Right ventricle myocardium superior (tissue), 1 donor: ENCODE measurements at places on chromosomes 12 and 14.
A peak's percentile ranks its signal among the peaks of the same experiment; 100 is the strongest.

- DNase-seq = no peak
These were observed 372.2 kb downstream of the RAD51B start for GRCh38 chr14:68191567-68192321.

GRCh38 chr12:124390442-124391097, 95.7 kb downstream of the RFLNA start:
- DNase-seq = peak; percentile 77

DNA sequence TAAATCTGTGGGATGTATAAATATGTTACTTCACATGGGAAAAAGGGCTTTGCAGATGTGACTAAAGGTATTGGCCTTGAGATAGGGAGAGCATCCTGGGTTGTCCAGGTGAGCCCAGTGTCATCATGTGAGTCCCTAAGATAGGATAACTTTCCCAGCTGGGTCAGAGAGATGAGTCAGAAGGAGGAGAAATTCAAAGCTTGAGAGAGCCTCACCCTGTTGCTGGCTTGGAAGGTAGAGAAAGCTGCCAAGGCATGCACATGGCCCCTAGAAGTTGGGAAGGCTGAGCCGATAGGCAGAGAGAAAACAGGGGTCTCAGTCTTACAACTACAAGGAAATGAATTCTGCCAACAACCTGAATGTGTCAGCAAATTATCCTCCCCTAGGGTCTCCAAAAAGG, 213.0 kb downstream of the ADGRD1 start:
- DNase-seq = no peak

DNA sequence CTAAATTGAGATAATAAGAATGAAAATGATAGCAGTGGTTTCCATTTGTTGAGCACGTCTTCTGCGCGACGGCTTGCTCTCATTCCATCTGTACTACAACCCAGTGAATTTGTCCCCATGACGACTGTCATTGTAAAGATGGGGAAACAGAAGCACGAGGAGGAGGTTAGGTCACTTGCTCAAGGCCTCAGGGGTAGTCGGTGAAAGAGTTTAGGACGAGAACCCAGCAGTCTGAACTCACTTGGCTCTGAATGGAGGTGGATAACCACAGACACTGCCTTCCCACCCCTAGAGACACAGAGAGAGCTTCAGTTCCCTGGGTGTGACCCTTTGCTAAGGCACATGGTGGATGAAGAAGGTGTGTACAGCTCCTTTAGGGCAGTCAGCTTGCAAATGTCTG, 30.9 kb upstream of the PLEKHG3 start:
- no peak for DNase-seq

DNA sequence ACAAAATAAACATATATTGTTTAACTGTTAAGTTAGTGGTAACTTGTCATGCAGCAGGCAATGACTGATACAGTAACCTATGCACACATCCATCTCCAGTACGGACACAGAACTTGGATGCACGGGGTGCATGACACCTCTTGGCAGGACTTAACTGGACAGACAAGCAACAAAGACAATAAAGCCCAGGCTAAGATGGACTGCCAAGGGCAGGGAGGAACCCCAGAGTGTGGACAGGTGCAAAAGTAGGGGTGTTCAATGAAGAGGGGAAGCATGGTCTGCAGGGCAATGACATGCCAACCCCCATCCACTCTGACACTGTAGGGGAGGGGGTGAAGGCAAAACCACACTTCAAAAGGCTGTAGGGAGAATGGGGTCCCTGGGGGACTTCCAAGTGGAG, 11.7 kb downstream of the SSH1 start:
- no peak for DNase-seq

DNA sequence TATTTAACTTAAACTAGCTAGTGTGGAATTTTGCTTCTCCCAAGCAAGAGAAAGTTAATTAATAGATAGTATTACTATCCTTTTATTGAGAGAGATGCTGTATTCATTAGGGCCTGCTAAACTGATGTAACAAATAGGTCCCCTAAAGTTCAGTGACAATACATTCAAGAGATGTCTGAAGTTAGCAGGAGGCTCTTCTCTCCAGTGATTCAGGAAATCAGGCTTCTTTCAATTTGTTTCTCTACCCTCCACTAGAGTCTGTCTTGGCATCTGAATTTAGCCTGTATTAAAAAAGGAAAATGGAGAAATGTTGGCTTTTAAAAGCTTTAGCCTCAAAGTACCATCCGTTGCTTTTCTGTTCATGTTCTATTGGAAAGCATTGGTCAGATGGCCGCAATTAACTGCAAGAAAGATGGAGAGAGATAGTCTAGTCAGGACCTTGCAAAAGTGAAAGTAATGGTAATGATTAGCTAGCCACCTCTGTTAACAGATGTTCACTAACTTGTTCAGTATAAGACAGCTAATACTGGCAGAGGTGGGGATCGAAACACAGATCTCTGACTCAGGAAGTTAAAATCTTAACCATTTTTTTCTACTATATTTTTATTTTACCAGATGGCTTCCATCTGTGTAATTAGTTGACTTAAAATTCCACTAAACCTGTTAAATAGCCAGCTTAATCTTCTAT, 786.8 kb downstream of the TMTC2 start:
- no peak for DNase-seq

GRCh38 chr12:90060031-90060430, 351.4 kb upstream of the ATP2B1 start:
- no peak for DNase-seq

DNA sequence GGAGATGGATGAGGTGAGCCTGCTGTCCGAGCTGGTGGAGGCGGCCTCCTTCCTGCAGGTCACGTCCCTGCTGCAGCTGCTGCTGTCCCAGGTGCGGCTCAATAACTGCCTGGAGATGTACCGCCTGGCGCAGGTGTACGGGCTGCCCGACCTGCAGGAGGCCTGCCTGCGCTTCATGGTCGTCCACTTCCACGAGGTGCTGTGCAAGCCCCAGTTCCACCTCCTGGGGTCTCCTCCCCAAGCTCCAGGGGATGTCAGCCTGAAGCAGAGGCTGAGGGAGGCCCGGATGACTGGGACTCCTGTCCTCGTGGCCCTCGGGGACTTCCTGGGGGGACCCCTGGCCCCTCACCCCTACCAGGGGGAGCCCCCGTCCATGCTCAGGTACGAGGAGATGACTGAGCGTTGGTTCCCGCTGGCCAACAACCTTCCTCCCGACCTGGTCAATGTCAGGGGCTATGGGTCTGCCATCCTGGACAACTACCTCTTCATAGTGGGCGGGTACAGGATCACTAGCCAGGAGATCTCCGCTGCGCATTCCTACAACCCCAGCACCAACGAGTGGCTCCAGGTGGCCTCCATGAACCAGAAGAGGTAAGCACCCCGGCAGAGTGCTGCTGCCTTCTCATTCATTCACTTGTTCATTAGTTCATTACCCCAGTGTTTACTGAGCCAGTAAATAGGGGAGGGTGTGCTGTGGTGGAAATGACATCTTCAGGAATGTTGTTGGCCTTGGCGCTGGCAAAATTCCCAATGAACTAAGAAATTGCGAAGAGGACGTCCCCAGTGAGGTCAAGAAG, 774 bp upstream of the MANSC4 start:
- no peak for DNase-seq

DNA sequence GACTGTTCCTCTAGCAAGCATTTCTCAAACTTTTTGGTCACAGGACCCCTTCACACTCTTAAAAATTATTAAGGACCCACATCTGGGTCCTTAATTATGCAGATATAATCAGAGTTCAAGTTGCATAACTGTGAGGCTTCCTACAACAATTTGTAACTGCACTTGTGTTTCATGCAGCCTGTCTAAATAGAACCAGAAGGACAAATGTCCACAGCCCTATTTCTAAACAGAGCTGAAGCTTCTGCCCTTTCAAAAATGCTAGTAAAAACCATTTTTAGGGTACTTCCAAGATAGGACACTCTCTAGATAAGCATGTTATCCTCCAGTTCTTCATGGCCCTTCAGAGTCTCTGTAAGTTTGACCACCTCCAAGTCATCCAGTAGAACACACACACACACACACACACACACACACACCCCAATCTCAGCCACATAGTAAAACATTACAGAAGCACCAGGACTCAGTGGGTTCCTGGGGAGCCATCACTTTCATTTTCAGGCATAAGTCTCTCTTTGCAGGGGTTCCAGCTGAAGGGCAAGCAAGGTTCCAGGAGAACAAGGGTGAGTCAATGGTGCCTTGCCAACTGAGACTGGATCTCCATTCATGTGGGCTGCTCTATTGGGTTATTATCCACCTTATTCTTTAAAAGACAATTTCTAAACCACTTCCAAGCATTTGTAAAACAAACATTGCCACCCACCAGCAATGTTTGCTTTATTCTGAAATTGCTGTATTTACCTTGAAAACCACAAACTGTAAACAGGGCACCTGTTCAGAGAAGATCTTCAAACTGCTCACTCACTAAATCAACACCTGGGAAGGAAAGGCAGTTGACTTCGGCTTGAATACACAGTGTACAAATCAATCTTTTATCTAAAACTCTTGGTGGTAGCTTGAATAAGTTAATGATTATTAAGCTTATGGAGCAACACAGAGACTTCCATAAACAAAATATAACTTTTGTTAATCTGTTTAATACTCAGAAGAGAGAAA, 64.1 kb downstream of the ITPR2 start:
- no peak for DNase-seq

GRCh38 chr12:9706086-9706685, 26.7 kb downstream of the CLECL1 start:
- DNase-seq = no peak

DNA sequence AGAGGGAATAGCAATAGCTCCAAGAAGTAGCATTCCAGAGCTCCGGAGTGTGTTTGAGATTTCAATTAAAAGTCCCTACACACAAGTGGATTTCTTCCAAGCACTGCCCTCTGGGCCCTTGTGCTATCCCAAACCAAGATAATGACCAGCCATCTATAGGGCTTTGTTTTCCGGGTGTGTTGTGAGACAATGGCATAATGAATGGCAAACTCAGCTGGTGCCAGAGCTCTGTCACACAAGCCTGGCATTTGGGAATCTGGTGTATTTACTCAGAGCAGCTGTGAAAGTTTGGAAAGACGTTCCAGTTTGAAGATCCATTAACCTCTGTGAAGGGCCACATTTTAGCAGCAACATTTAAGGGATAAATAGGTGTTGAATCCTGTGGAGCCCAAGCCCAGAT, 61.2 kb upstream of the TMTC2 start:
- DNase-seq = no peak

DNA sequence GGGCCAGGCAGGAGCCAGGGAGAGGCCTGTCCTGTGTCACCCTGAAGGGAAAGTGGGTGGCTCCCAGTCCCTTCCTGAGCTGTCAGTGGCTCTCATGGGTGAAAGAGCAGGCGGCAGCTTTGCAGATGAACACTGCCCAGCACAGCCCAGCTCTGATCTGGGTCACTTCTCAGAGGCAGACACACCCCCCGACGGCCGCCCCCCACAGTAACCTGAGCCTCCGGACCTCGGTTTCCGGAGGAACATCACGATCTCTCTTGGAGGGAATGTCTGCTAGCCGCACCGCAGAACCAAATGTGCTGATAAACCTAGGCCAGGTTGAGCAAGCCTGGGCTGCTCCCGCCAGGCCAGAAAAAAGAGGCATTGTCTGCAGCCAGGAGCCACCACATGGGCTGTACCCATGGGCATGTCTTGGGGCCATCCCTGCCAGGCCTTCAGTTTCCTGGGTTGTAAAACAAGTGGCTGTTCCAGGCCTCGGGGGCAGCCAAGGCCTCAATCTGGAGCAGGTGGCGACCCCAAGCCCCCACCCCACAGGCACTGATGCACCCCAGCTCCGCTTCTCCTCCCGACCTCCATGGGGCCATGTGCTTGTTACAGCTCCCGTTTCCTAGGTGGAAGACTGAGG, 57.6 kb downstream of the NCOR2 start:
- DNase-seq = peak; percentile 80

- no peak for DNase-seq
These were observed 155.6 kb downstream of the DYRK2 start for GRCh38 chr12:67804168-67804567.

- DNase-seq = no peak
These were observed 92.9 kb downstream of the PPP2R5C start for GRCh38 chr14:101854366-101854765.

- DNase-seq = peak; percentile 85
These were observed 113.3 kb downstream of the PRKD1 start for GRCh38 chr14:29814156-29815015.

DNA sequence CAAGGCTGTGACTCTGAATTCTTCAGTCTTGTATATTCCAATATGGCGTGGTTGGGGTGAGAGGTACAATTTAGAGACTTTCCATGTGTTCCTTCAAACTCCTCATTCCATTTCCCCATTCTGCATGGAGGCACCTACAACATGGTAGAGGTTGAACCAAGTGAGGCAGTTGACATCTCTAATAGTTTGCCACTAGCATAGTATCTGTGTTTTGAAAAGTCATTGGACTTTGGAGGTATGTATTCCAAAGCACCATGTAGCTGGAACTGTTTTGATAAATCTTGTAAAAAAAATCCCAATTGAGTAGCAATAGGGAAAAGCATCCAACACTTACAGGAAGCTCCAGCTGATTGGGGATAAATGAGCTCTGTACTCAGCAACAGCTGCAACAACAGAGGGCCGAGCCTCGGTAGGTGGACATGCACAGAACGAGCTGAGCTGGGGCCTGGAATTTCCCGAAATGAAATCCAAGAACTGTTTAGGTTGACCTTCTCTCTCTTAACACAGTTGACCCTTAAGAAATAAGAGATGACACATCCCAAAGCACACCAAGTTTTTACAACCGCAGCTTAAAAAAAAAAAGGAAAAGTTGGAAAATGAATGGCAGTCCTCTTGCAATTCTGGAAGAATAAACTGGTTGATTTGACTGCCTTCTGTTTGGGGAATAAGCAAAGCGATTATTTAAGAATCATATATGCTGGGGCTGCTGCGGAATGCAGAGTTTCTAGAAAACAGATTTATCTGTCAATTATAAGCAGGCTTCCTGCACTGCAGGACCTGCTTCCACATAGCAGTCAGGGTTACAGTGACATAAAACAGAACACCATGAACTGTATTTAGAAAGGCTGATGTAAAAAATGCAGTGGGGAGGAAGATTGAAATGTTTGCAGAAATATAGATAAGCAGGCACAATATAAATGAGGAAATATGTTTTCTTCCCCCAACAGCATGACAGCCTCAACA, 194.6 kb upstream of the KRR1 start:
- peak; percentile 51 for DNase-seq

GRCh38 chr12:116433249-116433648, 125.9 kb upstream of the MAP1LC3B2 start:
- no peak for DNase-seq

DNA sequence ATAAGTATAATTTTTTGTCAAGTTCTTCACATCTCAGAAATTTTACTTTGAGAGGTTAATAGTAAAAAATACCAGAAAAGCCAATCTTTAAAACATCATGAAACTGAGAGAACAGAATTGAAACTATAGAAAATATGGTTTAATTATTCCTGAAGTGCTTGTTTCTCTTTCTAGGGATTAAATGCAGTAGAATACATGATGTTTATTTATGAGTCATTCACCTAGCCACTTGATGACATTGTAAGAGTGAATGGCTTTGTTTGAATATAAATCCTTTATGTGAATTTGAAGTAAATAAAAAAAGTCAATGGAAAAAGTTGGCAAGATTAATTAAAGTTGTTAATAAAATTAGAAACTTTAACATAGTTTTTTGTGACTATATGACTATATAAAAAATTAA, 48.4 kb downstream of the KTN1 start:
- DNase-seq = no peak
